HFFc6 (cell line): ENCODE measurements at places on chromosomes 11 and 22. TPM values are rescaled to one million over a fixed set of nuclear protein-coding genes. Genes with fewer than 3 reads are reported as not detected.

The APLNR gene
- total RNA-seq, result not detected in 3 replicates

The OR51I1 gene
- not detected in 3 replicates for total RNA-seq

DNA sequence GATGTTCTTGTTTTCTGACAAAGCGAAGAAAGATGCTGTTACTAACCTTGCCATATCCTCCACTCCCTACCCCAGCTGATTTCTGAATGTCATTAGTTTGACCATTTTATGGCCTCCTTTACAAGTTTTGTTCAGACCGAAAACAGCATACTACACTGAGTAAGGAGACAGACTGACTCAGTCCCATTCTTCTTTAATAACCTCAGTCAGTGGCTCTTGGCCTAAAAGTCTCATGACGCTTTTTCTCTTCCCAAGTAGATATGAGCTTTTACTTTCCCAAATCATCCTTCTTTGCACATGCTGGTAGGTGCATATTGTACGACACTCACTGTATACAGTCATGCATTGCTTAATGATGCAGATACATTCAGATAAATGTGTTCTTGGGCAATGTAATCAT, 8.0 kb upstream of the FIBIN start:
- peak overlapping the region; percentile 74 for H3K27ac ChIP-seq
- H3K27me3 ChIP-seq, result 0 out of 2 replicates have a peak, but pooled peaks cover under 1% of the 10 kb centered on the region
- peak; percentile 50 for DNase-seq
- H3K4me3 ChIP-seq, result no peak overlapping the region; the same call in 1 of the 2 replicates
- peaks cover 23% of the 10 kb centered on the region for H3K36me3 ChIP-seq
- H3K4me1 ChIP-seq, result peaks cover 45% of the 10 kb centered on the region

The PNPLA3 gene
- 3.5 to 8.0 TPM (median 5.8 TPM) in 3 replicates for total RNA-seq

The KRTAP5-7 gene
- not detected in 3 replicates for total RNA-seq

DNA sequence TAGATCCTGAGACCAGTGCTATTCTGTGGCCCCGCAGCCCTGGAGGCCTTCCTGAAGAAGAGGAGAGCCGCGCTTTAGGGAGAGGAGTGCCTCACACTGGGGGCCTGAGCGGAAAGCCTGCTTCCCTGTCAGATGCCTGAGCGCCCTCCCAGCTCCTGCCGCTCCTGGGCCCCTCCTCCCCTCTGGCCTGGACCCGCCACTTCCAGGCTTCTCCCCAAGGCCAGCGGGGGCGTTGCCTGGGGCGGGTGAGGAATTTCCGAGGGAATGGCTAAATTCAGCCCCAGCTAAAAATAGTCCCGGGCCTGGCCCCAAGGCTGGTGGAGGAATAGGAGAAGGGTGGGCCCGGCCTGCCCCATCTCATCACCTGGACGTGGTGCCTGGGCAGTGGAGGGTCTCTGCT, 15.4 kb downstream of the ARHGEF17 start:
- H3K4me3 ChIP-seq, result peak overlapping the region; percentile 76
- peaks cover 35% of the 10 kb centered on the region for H3K36me3 ChIP-seq
- H3K27ac ChIP-seq, result peak overlapping the region; percentile 95
- DNase-seq, result peak; percentile 77
- peaks cover 95% of the 10 kb centered on the region for H3K4me1 ChIP-seq
- peaks cover 3% of the 10 kb centered on the region for H3K27me3 ChIP-seq

The DDX25 gene
- not detected in 3 replicates for total RNA-seq

DNA sequence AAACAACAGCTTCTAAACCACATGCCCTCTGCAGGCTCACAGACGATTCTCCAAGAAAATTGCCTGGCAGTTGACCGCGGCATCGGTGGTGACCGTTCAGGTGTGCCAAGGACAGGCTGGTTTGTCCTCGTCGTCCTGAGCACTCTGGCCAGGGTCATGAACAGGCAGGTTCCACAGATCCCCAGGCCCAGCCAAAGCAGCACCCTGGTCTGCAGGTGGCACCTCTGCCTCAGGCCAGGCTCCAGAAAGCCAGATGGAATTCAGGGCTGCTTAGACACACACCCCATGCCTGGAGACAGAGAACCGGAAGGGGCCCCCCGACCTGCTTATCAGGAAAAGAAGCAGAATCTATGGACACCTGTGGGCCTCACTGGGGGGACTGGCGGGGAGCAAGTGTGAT, 338.7 kb downstream of the BRD1 start:
- DNase-seq, result no peak
- no peak overlapping the region for H3K27ac ChIP-seq
- peaks cover 14% of the 10 kb centered on the region for H3K36me3 ChIP-seq
- no peaks in the 10 kb centered on the region; the same call in 1 of the 2 replicates for H3K27me3 ChIP-seq
- H3K4me3 ChIP-seq, result no peak overlapping the region

DNA sequence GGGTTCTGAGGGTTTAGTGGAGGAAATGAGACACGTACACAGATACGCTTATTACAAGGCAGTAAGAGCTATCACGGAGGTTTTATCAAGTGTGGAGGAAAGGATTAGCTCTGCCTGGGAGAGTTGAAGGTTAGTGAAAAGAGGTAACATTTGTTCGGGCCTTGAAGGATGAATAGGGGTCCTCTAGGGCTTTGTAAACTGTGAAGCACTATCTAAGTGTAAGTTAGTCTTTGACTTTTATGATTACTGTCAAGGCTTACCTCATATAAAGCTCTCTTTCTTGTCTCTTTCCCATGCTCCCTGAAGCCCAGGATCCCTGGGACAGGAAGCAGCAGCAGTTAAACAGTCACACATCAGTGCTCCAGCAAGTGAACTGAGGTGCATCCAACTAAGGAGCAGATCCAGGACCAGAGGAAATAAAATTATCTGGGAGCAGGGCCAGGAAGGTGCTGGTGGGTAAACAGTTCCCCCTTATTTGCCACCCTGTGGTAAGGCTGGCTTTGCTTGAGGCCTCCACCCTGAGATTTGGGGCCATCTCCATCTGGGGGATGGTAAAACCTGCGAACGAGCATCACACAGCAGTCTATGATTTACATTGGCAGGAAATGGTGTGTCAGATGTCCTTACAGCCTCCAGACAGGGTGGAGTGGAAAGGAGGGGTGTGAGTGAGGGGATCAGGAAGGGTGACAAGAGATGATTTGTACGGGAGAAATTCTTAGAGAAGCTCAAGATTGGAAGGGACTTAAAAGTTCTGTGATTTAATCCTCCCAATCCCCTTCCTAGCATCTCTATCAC, 27.2 kb downstream of the GVQW3 start:
- H3K27ac ChIP-seq, result no peak overlapping the region
- no peaks in the 10 kb centered on the region for H3K4me1 ChIP-seq
- H3K27me3 ChIP-seq, result peaks cover 29% of the 10 kb centered on the region
- H3K36me3 ChIP-seq, result no peaks in the 10 kb centered on the region

- H3K4me1 ChIP-seq, result peaks cover 16% of the 10 kb centered on the region
- no peaks in the 10 kb centered on the region for H3K36me3 ChIP-seq
- peaks cover 5% of the 10 kb centered on the region for H3K27me3 ChIP-seq
- DNase-seq, result peak; percentile 32
- H3K27ac ChIP-seq, result no peak overlapping the region; the same call in 1 of the 2 replicates
- H3K4me3 ChIP-seq, result peak overlapping the region; percentile 46; the same call in 1 of the 2 replicates
Measured at GRCh38 chr11:110173811-110174644, 80.8 kb downstream of the ZC3H12C start.

DNA sequence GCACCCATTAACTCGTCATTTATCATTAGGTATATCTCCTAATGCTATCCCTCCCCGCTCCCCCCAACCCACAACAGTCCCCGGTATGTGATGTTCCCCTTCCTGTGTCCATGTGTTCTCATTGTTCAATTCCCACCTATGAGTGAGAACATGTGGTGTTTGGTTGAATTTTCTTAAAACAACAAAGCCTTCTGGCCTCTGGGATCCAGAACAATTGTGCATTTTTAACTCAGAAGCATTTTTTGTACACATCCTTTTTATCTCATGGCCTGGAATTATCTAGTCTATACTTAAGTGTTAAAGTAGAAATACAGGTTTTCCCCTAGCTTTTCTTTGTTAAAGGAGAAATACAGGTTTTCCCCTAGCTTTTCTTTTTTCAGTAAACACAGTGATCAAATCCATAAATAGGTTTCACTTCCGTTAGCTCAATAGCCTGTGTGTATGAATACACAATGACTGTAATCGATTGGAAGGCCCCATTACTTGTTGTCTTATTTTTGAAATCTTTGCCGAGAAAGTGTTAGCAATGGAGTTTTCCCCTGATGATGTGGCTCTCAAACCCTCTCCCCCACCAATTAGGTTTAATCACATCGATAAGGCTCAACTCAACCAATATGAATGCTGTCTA, 125.6 kb upstream of the PITPNB start:
- H3K36me3 ChIP-seq, result no peaks in the 10 kb centered on the region
- no peaks in the 10 kb centered on the region; the same call in 1 of the 2 replicates for H3K27me3 ChIP-seq
- H3K27ac ChIP-seq, result no peak overlapping the region
- H3K4me1 ChIP-seq, result no peaks in the 10 kb centered on the region
- no peak overlapping the region for H3K4me3 ChIP-seq
- DNase-seq, result no peak

GRCh38 chr11:94790661-94791180, 22.6 kb downstream of the AMOTL1 start:
- no peak for DNase-seq
- H3K36me3 ChIP-seq, result 0 out of 2 replicates have a peak, but pooled peaks cover 4% of the 10 kb centered on the region

The HSD17B12 gene
- total RNA-seq, result 94.5 to 113 TPM (median 106 TPM) in 3 replicates

DNA sequence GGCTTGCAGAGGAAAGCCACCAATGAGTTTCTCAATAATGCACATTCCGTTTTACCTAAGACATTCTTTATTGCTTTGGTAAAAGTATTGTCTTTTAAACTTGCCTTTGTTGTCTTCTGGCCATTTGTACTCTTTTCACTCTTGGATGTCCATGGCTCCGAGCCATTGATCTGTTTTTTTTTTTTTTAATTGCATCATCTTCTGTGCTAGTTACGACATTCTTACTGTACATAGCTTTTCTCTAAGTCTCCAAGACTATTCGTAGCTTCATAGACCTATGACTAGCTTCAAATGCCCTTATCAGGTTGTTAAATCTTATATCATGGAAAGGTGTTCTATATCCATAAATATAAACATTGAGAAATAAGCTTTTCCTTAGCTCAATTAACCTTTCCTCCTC, 1522.6 kb downstream of the FAM181B start:
- H3K4me3 ChIP-seq, result no peak overlapping the region
- H3K36me3 ChIP-seq, result no peaks in the 10 kb centered on the region
- H3K27me3 ChIP-seq, result no peaks in the 10 kb centered on the region
- H3K4me1 ChIP-seq, result no peaks in the 10 kb centered on the region
- DNase-seq, result no peak

GRCh38 chr11:64161037-64161436, 4.9 kb downstream of the MACROD1 start:
- H3K36me3 ChIP-seq, result no peaks in the 10 kb centered on the region
- H3K27me3 ChIP-seq, result no peaks in the 10 kb centered on the region; the same call in 1 of the 2 replicates
- no peak for DNase-seq
- H3K4me1 ChIP-seq, result peaks cover 6% of the 10 kb centered on the region; the same call in 1 of the 2 replicates
- H3K27ac ChIP-seq, result no peak overlapping the region

DNA sequence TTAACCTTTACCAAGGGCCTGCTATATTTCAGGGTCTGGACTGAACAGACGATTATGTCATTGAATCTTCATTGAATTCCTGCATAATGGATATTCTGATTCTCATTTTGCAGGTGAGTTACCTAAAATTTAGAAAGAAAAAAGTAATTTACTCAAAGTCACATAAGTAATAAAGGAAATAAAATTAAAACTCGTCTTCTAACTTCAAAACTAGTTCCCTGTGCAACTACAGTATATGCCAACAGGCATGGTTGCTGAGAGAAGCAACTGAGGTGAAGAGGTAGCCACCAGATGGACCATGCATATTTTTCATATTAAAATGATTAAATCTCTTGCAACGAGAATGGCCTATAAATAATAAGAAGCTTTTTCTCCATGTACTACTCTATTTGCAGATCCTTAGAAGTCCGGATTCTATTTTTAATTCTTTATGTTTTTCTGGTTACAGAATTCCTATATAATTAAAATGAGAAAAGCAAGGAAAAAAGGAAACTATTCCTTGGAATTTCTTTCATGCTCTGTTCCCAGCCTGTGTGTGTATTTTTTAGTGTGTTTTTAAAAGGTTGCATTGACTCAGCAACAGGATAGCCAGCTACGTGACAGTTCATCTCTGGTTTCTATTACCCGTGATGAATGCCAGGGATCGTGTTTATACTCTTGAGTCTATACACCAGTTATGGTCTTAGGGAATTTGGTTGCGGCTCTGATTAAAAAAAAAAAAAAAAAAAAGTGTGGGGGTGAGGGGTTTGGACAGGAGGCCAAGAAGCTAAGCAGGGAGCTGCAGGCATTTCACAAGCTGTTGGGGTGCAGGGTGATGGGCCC, 186.8 kb downstream of the ETS1 start:
- H3K4me3 ChIP-seq, result peak overlapping the region; percentile 30
- H3K4me1 ChIP-seq, result peaks cover 53% of the 10 kb centered on the region
- no peaks in the 10 kb centered on the region for H3K36me3 ChIP-seq
- H3K27me3 ChIP-seq, result no peaks in the 10 kb centered on the region; the same call in 1 of the 2 replicates
- H3K27ac ChIP-seq, result peak overlapping the region; percentile 63

DNA sequence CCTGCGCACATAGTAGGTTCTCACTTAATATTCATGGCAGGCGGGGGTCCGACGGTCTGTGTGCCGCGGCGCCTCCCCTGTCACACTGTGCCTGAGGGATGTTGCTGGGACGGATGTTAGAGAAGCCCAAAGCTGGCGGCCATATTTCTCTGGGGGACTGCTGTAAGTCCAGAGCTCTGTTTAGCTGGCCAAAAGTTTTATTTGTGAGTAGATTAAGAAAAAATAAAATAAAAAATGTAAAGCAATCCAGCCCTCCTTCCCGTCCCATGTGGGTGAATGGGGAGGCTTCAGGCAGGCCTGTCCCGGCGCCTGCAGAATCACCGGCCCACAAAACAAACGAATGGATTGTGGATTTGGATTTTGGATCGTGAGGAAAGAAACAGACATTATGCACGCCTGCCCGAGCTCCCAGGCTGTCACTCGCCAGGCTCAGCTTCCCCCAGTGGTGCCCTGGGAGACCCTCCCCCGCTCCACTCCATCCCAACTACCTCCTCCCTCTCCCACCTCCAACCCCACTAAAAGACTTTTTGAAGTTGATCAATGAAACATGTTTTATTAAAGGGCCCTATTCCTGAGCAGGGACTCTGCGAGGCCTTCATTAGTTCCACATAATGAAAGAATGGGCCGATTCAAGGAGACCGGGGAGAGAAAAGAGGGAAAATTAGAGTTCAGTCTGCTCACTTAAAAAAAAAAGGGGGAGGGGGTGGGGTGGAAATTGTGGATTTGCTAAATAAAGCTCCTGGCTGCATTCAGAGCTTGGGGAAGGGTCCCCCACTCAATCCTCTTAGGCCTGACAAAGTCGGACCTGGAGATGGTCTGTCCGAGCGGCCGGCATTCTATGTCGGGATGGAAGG, 20.4 kb upstream of the SCUBE1 start:
- peaks cover 30% of the 10 kb centered on the region for H3K27me3 ChIP-seq
- no peaks in the 10 kb centered on the region for H3K36me3 ChIP-seq
- DNase-seq, result no peak
- H3K4me1 ChIP-seq, result no peaks in the 10 kb centered on the region

DNA sequence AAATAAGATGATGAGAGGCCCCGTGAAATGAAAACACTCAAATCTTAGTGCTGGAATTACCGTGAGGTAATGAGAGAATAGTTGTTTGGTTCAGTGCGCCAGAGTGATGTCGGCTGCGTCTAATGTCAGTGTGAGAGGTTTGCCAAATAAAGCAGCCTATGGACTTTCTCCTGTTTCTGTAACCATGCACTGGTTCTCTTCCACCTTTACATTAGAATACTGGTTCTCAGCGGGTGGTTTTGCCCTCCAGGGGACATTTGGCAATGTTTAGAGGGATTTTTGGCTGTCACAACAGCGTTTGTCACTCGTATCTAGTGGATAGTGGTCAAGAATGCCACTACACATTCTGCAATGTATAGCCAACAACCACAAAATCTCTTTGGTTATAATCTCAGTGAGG, 1.1 kb downstream of the OOSP4B start:
- H3K4me1 ChIP-seq, result no peaks in the 10 kb centered on the region
- peaks cover 8% of the 10 kb centered on the region for H3K36me3 ChIP-seq
- H3K27ac ChIP-seq, result no peak overlapping the region
- DNase-seq, result no peak
- no peaks in the 10 kb centered on the region; the same call in 1 of the 2 replicates for H3K27me3 ChIP-seq

GRCh38 chr11:110832080-110832479, 119.8 kb upstream of the ARHGAP20 start:
- peak overlapping the region; percentile 86 for H3K27ac ChIP-seq
- H3K36me3 ChIP-seq, result peaks cover 4% of the 10 kb centered on the region; the same call in 1 of the 2 replicates
- peaks cover 62% of the 10 kb centered on the region for H3K4me1 ChIP-seq
- peak overlapping the region; percentile 63 for H3K4me3 ChIP-seq
